ENCODE measurements at places on chromosomes 7 and 10.

- no peak for DNase-seq
Measured at GRCh38 chr7:143485500-143485899, 7.8 kb downstream of the TAS2R41 start.

DNA sequence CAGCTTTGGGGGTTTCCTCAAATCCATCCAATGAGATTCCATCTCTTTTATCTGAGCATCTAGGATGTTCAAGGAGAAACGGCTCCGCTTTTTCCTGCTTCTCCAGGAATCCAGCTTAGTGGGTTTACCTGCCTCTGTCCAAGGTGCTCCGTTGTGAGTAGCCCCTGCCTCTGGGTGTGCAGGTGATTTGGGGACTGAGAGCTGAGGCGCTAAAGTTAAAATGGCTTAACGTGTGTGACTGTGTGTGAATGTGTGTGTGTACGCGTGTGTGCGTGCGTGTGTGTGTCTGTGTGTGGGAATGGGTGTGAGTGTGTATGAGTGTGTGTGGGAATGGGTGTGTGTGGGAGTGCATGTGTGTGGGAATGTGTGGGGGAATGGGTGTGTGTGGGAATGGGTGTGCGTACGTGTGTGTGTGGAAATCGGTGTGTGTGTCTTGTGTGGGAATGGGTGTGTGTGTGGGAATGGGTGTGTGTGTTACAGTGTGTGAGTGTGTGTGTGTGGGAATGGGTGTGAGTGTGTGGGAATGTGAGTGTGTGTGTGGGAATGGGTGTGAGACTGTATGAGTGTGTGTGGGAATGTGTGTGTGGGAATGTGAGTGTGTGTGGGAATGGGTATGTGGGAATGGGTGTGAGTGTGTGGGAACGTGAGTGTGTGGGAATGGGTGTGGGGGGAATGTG, 90.2 kb upstream of the INSIG1 start:
- DNase-seq, result no peak

GRCh38 chr7:24178811-24179570, 105.0 kb upstream of the NPY start:
- no peak for DNase-seq

- DNase-seq, result no peak
Measured at GRCh38 chr7:36312064-36312914, 77.4 kb upstream of the ANLN start.

DNA sequence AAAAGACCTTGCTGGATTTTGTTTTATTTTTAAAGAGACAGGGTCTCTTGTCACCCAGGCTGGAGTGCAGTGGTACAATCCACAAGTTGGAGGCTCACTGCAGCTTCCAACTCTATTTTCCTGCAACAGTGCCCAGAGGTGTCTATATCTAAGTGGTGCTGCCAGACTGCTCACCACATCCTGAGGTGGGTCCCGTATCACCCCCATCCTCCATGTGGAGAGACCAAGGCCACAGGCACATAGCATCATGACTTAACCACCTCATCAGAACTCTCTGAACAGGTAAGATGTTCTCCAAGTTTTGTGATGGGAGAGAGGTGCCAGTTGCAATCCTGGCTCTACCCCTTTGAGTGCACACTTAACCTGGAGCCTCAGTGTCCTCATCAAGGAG, 98.2 kb downstream of the RNF216 start:
- no peak for DNase-seq

DNA sequence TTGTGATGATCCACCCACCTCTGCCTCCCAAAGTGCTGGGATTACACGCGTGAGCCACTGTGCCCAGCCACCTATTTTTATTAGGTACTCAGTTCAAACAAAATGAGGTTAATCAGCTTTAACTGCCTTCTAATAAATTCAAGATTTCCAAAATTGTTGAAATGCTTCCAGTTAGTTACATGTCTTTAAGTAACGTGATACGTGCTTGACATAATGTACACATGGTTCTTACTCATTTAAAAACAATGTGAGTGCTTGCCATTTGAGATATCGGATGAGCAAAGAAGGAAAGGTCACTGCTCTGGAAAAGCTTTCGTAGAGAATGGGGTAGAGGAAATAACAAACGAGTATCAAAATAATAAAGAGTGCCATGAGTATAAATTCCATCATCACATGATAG, 83.6 kb downstream of the KMT2E start:
- no peak for DNase-seq

- DNase-seq, result no peak
Measured at GRCh38 chr10:64486149-64486548, 964.9 kb downstream of the REEP3 start.

DNA sequence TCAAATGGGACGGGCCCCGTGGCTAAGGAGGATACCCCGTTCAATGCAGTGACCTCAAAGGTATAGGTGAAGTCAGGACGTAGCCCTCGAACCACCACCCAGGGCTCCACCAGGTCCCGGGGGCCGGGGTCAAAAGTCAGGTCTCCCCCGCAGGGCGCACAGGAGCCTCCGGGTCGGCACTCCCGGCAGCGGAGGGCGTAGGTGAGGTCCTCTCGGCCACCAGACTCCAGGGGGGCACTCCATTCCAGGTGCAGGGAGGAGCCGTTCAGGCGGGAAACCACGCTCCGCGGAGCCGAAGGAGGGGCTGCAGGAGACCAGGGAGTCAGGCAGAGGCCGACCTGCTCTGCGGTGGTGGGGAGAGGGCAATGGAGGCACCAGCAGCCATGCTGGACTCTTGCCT, 7.7 kb downstream of the EPHB4 start:
- no peak for DNase-seq

- DNase-seq, result no peak
Measured at GRCh38 chr7:46279290-46279689, 358.2 kb upstream of the IGFBP3 start.

- no peak for DNase-seq
Measured at GRCh38 chr10:115056186-115056585, 37.0 kb upstream of the ATRNL1 start.

DNA sequence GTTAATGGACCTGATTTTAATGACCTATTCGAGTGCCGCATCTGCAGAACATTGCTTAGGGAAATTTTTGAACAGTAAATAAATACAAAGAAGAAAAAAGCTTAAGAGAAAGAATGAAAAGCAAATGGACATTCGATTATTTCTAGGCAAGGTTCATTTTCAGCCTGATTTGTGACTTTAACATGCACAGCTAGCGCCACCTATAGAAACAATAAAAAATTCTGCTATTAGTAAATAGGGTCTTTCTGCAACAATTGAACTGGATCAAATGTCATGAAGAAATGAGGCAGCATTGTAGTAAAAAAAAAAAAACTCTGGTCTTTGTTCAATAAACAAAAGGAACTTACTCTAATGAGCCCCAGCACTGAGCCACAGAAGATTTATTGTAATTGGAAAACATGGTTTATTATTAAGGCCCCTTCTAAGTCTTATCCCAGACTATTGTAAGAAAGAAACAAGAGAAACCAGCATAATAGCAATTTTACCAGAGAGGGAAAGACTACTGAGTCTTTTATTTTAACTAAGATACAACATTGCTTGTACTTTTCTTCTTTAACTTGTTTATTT, 41.4 kb upstream of the GHITM start:
- DNase-seq, result no peak

DNA sequence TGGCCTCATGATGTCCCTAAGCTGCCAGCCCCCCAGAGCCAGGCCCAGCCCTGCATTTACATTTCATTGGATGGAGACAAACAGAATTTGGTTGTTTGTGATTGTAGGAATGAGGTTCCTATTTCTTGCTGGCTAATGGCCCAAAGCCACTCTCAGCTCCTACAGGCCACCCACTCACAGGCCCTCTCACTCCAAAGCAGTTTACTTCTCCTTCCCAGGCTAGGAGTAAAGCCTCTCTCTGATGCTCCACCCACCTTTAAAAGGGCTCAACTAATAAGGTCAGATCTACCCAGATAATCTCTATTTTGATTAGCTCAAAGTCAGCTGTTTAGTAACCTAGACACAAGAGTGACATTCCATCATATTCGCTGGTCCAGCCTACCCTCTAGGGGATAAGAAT, 11.2 kb upstream of the CUZD1 start:
- DNase-seq, result no peak
